ENCODE measurements at places on chromosomes 6 and 20. TPM values are rescaled to one million over a fixed set of nuclear protein-coding genes. Genes with fewer than 3 reads are reported as not detected.

Gene RRAGD
- polyA plus RNA-seq, result 9.4 TPM

Gene ARMH2
- polyA plus RNA-seq, result not detected

DNA sequence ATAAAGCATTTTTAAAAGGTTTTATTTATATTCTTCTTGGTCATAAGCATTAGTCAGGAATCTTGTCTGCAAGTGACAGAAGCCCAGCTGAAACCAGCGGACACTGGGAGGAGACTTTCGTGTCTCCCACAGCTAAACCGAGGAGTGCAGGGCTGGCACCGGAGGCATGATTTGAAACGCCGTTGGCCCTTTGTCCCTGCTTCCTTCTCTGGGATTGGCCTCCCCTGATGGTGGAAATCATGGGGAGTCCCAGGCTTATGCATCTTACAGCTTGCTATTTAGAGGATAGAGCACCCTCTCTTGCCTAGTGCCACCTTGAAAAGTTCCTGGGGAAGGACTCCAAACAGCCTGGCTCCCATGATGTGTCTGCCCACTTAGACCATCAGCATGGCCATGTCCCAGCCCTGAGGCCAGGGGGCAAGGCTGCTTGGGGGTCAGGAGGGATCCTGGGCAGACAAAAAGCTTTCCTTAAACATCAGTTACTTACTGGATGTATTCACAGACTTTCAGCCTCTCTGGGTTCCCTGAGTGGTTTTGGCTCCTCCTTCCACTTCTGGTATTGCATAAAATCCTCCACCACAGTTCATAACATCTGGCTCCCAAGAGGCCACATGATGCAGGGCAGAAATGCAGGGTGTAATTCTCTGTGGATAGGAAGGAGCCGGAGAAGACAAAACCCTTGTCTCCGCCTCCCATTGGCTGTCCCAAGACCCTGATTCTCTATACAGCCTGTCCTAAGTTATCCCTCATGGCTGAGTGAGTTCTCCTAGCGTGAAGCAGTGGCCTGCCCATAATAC, 49.3 kb upstream of the INSM1 start:
- H3K4me1 ChIP-seq, result no peaks in the 10 kb centered on the region
- no peaks in the 10 kb centered on the region for H3K36me3 ChIP-seq
- H3K4me3 ChIP-seq, result no peak overlapping the region
- H3K27ac ChIP-seq, result no peak overlapping the region
- DNase-seq, result no peak

- no peaks in the 10 kb centered on the region for H3K36me3 ChIP-seq
- peaks cover 16% of the 10 kb centered on the region for H3K4me1 ChIP-seq
- no peaks in the 10 kb centered on the region for H3K27me3 ChIP-seq
- DNase-seq, result no peak
These were observed 1.5 kb downstream of the TBCC start for GRCh38 chr6:42744351-42744893.

DNA sequence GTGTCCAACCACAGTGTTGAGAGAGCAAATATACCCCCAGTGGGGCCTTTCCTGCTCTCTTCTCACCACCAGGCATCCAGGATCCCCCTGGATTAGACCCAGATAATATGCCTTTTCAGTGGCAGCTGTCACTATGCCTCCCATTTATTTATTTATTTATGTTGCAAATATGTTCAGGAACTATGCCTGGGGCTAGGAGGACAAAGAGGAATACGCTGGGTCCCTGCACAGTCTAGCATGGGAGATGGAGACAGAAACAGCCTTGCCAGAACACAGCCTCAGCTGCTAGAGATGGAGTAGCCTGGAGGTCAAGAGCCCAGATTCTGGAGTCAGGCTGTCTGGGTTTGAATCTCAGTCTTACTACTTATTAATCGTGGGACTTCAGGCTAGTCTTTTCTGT, 74.6 kb upstream of the LRFN2 start:
- H3K4me1 ChIP-seq, result no peaks in the 10 kb centered on the region
- no peak for DNase-seq
- no peaks in the 10 kb centered on the region for H3K36me3 ChIP-seq
- H3K27ac ChIP-seq, result no peak overlapping the region

DNA sequence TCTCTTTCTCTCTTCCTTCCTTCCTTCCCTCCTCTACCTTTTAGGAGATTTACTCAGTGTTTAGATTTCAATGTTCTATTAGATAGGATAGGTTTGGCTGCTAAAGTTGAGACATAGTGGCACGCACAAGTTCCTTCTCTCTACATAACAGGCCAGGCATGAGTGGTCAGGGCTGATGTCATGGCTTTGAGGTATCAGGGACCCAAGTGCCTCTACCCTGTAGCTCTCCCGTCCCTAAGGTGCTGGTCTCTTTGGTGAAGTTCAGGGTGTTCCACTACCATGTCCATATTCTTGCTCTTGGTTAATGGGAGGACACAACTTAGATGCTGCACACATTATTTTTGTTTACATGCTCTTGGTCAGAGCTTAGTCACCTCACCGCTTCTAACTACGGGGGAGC, 245.3 kb downstream of the QKI start:
- no peaks in the 10 kb centered on the region for H3K36me3 ChIP-seq
- DNase-seq, result no peak
- no peak overlapping the region for H3K4me3 ChIP-seq
- no peaks in the 10 kb centered on the region for H3K4me1 ChIP-seq

GRCh38 chr6:11917951-11918738, 94.0 kb upstream of the HIVEP1 start:
- peaks cover 39% of the 10 kb centered on the region for H3K4me1 ChIP-seq
- no peak overlapping the region for H3K4me3 ChIP-seq
- H3K27me3 ChIP-seq, result no peaks in the 10 kb centered on the region
- DNase-seq, result peak; percentile 76
- no peaks in the 10 kb centered on the region for H3K36me3 ChIP-seq

DNA sequence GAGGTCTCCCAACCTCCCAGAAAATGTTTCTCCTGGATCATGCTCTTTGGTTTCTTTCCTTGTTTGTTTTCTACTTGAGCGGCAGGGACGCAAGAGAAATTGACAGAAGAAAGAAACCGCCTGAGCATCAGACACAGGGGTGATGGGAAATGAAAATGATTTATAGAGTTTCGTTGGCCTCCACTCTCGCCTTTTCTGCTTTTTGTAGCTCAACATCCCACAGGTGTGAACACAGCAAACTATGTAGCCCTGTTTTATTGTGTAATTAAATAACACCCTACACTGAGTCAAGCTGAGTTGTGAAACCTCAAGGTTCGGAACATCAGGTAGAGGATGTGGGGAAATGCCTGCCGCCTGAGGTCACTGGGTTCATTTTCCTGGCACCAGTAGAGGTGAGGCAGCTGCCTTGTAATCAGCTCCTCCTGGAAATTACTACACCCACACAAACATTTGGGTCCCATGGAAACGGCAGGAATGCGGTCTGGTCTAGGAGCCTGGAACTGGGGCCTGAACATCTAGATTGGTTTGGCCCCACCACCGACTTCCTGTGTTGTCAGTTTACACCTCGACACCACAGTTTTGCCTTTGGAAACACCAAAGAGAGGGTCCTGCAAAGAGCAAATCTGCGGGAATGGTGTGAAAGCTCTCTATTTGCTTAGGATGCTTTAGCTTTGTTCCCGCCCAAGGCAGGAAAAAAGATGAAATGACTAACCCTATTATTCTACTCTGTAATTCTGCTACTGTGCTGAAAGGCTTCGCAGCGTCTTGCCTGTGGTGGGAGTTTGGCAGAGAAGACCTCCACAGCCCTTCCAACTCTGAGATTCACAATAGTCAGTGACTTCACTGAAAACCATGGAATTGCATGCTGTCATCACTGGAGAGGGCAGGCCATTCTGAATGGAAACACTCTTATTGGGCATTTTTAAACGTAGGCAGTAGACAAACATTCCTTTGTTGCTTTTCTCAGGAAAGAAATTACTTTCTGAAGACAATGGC, 53.0 kb downstream of the ADAT2 start:
- H3K4me3 ChIP-seq, result no peak overlapping the region
- no peaks in the 10 kb centered on the region for H3K27me3 ChIP-seq
- H3K27ac ChIP-seq, result peak overlapping the region; percentile 79
- H3K36me3 ChIP-seq, result no peaks in the 10 kb centered on the region
- H3K4me1 ChIP-seq, result peaks cover 21% of the 10 kb centered on the region
- DNase-seq, result peak; percentile 83

DNA sequence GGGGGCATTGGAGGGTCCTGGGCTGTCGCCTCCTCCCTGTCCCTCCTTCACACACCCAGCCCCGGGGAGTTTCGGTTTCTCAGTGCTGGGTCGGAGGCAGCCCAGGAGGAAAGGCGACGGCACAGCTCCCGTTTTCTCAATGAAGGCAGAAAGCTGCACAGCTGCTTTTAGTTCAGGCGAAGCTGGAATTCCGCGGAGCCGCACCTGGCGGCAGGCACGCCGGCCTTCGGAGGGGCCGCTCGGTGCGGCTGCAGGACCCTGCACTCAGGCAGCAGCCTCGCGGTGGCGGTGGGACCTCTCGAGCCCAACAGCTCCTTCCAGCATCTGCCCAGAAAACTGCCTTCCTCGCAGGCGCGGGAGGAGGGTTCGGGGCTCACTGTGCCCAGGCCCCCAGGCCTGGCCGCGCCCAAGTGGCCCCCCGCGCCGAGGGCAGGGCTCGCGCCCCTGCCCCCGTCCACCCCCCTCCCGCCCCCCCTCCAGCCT, 4.6 kb downstream of the FOXQ1 start:
- H3K36me3 ChIP-seq, result no peaks in the 10 kb centered on the region
- H3K27me3 ChIP-seq, result peaks cover 29% of the 10 kb centered on the region
- peaks cover 6% of the 10 kb centered on the region for H3K4me1 ChIP-seq
- H3K27ac ChIP-seq, result peak overlapping the region; percentile 31
- peak; percentile 48 for DNase-seq

- H3K27me3 ChIP-seq, result no peaks in the 10 kb centered on the region
- DNase-seq, result no peak
- H3K4me3 ChIP-seq, result no peak overlapping the region
- peaks cover 29% of the 10 kb centered on the region for H3K4me1 ChIP-seq
- peak overlapping the region; percentile 51 for H3K27ac ChIP-seq
- H3K36me3 ChIP-seq, result no peaks in the 10 kb centered on the region
These were observed 174.7 kb upstream of the ZNF217 start for GRCh38 chr20:53768329-53768728.

Gene HLA-DMA
- 4.7 TPM for polyA plus RNA-seq

GRCh38 chr20:62860924-62861691, 514 bp downstream of the TCFL5 start:
- no peaks in the 10 kb centered on the region for H3K36me3 ChIP-seq
- peak overlapping the region; percentile 52 for H3K4me3 ChIP-seq
- no peak overlapping the region for H3K27ac ChIP-seq
- peaks cover 19% of the 10 kb centered on the region for H3K4me1 ChIP-seq

GRCh38 chr6:96909811-96910210, 12.1 kb upstream of the NDUFAF4 start:
- no peaks in the 10 kb centered on the region for H3K4me1 ChIP-seq
- H3K27me3 ChIP-seq, result peaks cover 13% of the 10 kb centered on the region
- H3K36me3 ChIP-seq, result no peaks in the 10 kb centered on the region

Gene CLDN20
- 0.38 TPM for polyA plus RNA-seq

GRCh38 chr20:49824206-49824605, 11.6 kb downstream of the SLC9A8 start:
- no peaks in the 10 kb centered on the region for H3K4me1 ChIP-seq
- H3K36me3 ChIP-seq, result peaks cover 10% of the 10 kb centered on the region
- no peak for DNase-seq
- H3K27ac ChIP-seq, result no peak overlapping the region

DNA sequence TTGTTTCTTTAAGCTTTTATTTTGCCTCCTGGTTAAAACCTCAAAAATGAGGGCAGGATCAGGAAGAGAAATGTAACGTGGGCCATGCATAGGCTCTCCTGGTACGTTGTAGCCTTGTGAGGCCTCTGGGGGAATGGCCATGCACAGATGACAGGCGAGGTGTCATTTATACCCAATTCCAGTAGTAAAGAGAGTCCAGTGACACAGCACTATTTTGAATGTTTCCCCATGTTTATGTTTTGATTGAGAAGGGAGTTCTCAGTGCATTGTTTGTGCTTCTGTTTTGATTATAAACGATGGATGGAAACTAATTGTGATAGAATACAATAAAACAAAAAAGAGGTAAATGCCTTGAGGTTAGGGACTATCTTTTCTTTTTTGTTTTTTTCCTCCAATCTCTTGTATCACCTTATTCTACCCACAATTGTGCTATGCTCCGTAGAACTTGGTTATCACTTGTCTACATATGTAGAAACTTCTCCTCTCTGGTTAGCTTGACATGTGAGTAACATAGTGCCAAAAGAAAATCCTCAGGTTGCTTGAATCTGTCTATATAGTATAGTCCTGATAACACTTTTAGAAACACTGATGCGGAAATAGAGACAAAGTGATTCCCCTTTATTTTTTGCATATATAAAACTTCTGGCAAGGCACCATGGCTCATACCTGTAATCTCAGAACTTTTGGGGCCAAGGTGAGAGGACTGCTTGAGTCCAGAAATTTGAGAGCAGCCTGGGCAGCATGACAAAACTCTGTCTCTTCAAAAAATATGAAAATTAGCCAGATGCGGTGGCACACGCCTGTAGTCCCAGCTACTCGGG, 6.9 kb upstream of the SMIM28 start:
- no peaks in the 10 kb centered on the region for H3K27me3 ChIP-seq
- H3K4me3 ChIP-seq, result no peak overlapping the region
- DNase-seq, result no peak
- H3K36me3 ChIP-seq, result no peaks in the 10 kb centered on the region

DNA sequence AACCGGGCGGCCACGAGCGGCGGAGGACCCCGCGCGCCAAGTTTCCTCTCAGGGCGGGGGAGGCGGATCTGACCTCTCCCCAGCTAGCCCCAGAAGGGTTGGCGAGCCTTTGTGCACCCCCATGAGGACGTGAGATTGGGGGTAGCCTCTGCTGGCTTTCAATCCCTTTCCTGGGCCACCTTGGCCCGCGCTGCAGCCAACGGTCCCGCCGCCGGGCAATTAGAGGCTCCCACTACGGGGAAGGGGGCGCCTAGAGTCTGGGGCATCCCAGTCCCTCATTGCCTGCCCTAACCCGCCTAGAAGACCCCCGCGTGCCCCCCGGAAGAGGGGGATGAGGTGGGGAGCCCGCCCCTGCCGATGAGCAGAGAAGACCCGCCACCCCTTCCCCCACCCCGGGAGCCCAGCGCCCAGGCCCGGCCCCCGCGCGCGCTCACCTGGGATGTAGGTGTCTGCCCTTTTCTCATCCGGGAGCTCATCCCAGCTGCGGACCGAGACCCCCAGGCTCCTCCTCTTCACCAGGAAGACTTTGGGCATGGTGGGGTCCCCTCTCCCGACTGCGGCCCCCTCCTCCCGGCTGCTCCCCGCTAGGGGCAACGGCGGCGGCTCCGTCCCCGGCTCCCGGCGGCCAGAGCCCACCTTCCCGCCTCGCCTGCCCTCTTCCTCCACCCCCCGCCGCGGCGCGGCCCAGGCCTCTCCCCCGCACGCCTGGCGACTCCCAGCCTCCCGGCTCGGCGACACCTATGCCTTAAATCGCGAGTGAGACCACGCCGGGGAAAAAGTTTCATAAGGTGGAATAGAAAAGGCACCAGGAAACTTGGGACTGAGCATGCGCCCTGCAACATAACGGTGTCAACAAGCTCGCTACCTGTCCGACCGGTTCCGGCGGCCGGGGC, at the start of gene OVOL2:
Gene OVOL2, minus strand, starts transcription at position 816 of the 893 bp plus-strand sequence. Its CDS starts 282 bp downstream, at position 534.
- peaks cover 18% of the 10 kb centered on the region for H3K4me1 ChIP-seq
- H3K36me3 ChIP-seq, result no peaks in the 10 kb centered on the region
- peak within 1 kb of the TSS; percentile 31 for H3K27ac ChIP-seq
- peak within 1 kb of the TSS; percentile 52 for H3K4me3 ChIP-seq
- H3K27me3 ChIP-seq, result peaks cover 66% of the 10 kb centered on the region
- peak; percentile 88 for DNase-seq

GRCh38 chr6:50843842-50844241, 25.2 kb downstream of the TFAP2B start:
- no peak for DNase-seq
- H3K27ac ChIP-seq, result peak overlapping the region; percentile 49
- no peak overlapping the region for H3K4me3 ChIP-seq
- H3K27me3 ChIP-seq, result peaks cover 100% of the 10 kb centered on the region

- H3K27ac ChIP-seq, result no peak overlapping the region
- H3K27me3 ChIP-seq, result no peaks in the 10 kb centered on the region
- DNase-seq, result no peak
- H3K36me3 ChIP-seq, result no peaks in the 10 kb centered on the region
- no peaks in the 10 kb centered on the region for H3K4me1 ChIP-seq
These were observed 149.5 kb downstream of the LRFN2 start for GRCh38 chr6:40437631-40438030.

Measured in hepatocyte (in vitro differentiated cells).